ENCODE measurements at places on chromosomes 13 and 19.

GRCh38 chr13:114151565-114152284 lies 19.3 kb upstream of the RASA3 start:
- DNase-seq = peak; percentile 65

GRCh38 chr13:39866722-39867121 lies 211.3 kb downstream of the COG6 start:
- no peak for DNase-seq

GRCh38 chr13:21938168-21938567 lies 267.3 kb downstream of the FGF9 start:
- DNase-seq = no peak

GRCh38 chr13:42071672-42072419 lies 23.4 kb downstream of the DGKH start:
- no peak for DNase-seq

DNA sequence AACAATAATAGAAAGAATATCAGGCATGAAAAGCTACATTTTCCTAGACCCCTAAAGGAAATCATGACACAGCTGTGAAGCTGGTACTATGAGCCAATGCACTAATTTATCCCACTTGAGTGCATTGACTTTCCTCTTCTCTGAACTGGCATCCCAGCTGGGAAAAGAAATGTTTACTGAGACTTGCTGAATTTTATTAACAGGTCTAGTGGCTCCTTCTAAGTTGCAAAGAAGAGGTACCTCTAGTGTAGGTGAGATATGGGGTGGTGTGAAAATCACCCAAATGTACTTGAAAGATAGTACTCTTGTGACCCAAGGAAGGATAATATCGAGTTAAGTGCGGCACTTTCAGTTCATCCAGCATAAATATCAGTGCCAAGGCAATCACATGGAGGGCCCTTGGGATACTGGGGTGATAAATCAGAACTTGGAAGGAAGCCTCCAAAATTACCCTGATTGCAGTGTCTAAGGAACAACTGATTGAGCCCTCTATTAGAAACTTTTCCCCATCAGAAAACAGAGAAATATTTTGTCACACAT lies 369.2 kb downstream of the PCDH9 start:
- DNase-seq = no peak

DNA sequence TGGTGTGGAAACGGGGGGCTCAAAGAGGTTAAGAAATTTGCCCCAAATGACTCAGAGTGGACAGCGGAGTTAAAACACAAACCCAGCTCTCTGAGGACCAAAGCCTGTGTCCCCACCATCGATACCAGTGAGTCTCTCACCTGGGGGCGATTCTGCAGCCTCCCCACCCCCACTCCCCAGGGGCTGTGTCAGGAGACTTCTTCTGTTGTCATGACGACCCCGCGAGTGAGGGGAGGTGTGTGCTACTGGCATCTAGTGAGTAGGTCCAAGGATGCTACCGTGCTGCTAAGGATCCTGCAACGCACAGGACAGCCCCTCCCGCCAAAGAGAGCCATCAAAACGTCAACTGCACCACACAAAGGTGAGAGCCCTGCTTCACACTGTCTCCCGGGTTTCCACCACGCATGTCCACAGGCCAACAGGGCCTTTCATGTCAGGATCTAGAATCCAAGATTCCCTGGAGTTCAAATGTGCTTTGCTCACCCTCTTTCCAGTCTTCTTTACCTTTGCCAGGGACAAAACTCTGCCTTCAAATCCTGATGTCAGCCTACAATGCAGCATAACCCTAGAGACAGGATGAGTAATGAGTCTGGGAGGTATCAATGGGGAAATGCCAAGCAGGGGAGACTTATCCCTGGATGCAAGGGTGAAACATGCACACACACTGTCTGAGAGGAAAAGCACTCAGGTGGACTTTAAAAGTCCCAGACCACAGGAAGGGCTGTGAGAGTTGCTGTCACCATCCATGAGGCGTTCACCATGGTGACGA lies 3.9 kb downstream of the RANBP3 start:
- no peak for DNase-seq

DNA sequence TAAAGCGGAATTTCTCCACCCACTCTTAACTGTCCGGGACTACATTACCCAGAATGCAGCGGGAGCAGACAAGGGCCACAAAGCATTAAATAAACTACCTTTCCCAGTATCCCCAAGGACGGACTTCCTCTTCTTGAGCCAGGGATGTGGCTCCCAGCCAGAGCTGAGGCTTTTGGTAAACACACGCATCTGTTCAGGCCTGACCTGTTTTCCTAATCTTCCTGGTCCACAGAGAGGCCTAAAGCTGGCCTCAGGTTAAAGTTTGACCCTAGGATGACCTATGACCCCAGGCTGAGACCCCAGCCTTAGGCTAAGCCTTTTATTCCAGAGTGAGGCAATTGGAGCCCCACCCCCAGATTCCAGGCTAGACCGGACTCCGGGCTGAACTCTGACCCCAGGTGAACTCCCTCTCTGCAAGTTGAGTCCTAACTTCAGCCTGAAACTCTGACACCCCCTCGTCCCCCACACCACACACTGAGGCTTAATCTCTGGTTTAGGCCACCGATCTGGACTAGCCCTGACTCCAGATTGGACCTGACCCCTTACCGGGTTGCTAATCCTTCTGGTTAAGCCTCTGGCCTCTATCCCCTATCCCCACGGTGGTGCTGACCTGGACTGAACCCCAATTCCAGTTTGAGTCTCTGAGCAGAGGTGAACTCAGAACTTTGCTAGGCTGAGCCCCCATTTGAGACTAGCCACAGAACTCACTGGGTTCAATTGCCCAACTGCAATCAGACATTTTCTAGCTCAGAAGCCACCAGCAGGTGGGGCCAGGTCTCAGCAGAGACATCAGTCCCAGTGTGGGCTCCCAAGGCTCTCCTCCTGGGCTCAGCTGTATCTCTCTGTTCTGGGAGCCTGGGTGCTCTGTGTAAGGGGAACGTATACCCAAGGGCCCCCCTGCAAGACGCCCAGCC lies 750 bp upstream of the GPR108 start:
- peak; percentile 83 for DNase-seq

GRCh38 chr19:5396963-5397362 lies 56.4 kb upstream of the PTPRS start:
- DNase-seq = no peak

- DNase-seq = no peak
Measured at GRCh38 chr13:79999601-80000000, 341.3 kb downstream of the SPRY2 start.

- no peak for DNase-seq
Measured at GRCh38 chr13:31172535-31172934, 10.8 kb upstream of the HSPH1 start.

- no peak for DNase-seq
Measured at GRCh38 chr13:80668452-80668851, 327.5 kb upstream of the SPRY2 start.

DNA sequence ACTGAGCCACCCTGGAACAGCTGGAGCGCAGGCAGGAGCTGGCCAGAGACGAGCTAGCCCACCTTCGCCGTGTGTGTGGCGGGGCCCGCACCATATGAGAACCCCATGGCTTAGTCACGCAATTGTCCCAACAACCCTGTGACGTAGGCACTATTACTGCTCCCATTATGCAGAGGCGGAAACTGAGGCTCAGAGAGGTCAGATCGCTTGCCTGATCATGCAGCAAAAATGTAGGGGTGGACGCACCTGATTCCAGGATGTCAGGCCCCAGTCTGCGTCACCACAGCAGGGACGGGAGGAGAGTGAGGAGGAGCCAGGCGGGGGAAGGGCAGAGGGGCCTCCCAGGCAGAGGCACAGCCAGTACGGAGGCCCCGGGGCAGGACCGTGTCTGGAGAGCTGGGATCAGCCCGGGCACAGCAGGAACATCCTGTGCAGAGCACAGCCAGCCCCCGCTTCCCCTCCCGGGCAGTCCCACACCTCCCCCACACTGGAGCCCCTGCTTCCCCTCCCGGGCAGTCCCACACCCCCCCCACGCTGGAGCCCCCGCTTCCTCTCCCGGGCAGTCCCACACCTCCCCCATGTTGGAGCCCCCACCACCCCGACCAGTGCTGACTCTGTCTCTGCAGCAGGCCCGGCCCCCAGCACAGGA lies 16.7 kb downstream of the PIP5K1C start:
- no peak for DNase-seq

DNA sequence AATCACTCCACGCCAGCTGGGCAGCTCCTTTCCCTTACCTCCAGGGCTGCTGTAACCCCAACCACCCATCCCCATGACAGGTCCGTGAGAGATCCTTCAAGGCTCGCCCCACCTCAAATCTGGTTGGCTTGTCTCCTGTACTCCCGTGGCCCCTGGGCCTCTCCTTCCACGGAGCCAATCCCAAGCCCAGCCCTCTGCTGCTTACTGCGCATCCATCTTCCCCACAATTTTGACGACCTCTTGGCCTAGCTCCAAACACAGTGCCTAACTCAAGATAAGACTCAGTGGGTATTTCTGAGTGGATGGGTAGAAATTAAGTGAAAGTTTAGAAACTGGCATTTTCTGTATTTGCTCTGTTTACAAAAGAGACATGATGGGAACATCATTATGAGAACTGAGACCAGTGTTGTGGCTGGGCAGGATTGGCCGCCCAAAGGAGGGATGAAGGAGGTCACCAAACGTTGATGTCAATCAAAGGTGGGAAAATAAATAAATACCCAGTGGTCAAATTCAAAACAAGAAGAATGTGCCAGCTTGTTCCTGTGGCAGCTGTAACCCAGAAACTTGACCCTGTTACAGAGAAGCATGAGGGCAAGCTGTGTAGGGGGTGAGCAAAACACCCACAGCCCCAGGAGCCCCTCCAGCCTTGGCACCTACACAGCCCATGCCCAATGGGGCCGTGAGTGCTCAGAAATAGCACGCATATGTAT lies 162.2 kb downstream of the ABCC4 start:
- no peak for DNase-seq

All from activated CD8-positive, alpha-beta memory T cell treated with anti-CD3 and anti-CD28 coated beads, Interleukin-2, amount 50 U/mL, for 48 hours (primary cell).